ENCODE measurements at places on chromosomes 6 and 20. TPM values are rescaled to one million over a fixed set of nuclear protein-coding genes. Genes with fewer than 3 reads are reported as not detected.
A peak's percentile ranks its signal among the peaks of the same experiment; 100 is the strongest.

PRSS16 gene
- total RNA-seq = 16.9 TPM

AVP gene
- not detected for total RNA-seq

ADGB gene
- total RNA-seq = not detected

DNA sequence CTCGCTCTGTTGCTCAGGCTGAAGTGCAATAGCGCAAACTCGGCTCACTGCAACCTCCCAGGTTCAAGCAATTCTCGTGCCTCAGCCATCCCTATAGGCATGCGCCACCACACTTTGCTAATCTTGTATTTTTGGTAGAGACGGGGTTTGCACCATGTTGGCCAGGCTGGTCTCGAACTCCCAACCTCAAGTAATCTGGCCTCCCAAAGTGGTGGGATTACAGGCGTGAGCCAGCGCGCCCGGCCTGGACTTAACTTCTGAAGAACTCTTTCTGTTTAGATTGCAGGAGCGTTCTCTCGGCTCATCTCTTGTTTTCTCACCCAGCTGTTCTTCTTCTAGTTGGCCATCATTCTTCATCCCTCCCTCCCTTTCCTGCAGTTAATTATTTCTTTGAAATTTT lies 30.3 kb downstream of the GTF2H5 start:
- DNase-seq = peak; percentile 44

GRCh38 chr20:52569201-52569600 lies 377.6 kb upstream of the ZFP64 start:
- DNase-seq = no peak

DNA sequence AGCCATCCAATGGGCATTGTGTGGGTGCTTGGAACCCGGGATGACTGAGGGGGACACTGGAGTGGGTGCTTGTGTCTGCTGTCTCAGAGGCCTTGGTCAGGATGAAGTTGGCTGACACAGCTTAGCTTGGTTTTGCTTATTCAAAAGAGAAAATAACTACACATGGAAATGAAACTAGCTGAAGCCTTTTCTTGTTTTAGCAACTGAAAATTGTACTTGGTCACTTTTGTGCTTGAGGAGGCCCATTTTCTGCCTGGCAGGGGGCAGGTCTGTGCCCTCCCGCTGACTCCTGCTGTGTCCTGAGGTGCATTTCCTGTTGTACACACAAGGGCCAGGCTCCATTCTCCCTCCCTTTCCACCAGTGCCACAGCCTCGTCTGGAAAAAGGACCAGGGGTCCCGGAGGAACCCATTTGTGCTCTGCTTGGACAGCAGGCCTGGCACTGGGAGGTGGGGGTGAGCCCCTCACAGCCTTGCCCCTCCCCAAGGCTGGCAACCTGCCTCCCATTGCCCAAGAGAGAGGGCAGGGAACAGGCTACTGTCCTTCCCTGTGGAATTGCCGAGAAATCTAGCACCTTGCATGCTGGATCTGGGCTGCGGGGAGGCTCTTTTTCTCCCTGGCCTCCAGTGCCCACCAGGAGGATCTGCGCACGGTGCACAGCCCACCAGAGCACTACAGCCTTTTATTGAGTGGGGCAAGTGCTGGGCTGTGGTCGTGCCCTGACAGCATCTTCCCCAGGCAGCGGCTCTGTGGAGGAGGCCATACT lies 49.4 kb downstream of the PYGB start:
- no peak for DNase-seq

GRCh38 chr6:17907406-17908229 lies 79.8 kb downstream of the KIF13A start:
- DNase-seq = peak; percentile 75

DNA sequence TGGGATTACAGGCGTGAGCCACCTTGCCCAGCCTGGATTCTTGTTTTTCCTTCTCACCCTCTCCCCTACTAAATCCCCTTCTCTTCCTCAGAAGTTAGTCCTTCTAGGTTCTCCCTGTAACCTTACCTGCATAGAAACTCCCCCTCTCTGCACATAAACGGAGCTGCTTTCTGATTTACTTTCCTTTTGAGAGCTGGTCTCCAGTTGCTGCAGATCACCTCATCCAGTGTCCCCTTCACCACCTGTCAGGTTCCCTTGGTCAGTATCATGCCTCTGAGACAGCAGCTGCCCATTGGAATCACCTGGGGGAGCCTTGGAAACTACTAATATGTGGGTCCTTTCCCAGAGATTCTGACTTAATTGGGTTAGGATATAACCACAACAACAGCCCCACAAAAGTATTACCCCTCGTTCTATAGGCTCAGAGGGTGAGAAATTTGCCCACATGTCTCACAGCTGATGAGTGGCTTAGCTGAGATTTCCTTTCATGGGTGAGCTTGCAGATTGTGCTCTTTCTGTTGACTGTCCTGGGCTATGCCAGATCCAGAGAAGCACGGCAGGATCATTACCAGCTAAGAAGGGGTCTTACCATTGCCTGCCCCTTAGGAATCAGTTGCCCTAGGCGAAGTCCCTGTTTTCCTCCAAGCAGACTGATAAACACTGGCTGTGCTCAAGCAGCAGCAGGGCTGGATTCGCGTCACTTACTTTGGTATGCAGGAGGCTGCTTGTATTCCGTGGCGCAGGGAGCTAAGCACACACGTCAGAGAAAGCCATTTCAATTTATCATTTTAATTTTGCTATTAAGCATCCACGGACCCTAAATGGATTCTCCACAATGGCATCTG lies 51.3 kb downstream of the AKAP12 start:
- peak; percentile 71 for DNase-seq

- DNase-seq = peak; percentile 42
Observed at GRCh38 chr6:30684386-30685156, 1.9 kb downstream of the PPP1R18 start.

DNA sequence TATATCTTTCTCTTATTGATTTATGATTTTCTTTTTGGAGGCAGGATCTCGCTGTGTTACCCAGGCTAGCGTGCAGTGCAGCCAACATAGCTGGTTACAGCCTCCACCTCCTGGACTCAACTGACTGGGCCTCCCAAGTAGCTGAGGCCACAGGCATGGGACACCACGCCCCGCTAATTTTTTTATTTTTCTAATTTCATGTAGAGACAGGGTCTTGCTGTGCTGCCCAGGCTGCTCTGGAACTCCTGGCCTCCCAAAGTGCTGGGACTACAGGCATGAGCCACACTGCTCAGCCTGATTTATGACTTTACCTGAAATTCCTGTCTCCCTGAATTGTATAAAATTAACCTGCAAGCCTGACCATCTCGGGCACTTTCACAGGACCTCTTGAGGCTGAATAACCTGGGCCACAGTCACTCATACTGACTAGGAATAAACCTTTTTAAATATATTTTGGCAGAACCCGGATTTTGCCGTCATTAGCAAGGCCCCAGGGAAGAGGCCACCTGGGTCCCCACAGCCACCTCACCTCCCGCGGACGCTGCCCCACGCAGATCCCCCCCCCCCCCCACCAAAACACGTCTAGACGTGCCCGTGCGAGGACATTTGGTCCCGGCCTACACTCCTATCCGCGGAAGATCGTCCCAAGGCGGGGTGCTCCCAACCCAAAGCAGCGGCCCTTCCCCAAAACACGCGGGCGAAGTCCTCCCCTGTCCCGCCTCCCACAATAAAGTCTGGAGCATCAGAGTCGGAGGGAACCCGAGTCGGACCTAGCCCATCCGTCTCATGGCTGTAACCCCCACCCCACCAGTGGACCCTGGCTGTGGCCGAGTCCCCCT lies 902 bp downstream of the ZNF337 start:
- DNase-seq = no peak

DNA sequence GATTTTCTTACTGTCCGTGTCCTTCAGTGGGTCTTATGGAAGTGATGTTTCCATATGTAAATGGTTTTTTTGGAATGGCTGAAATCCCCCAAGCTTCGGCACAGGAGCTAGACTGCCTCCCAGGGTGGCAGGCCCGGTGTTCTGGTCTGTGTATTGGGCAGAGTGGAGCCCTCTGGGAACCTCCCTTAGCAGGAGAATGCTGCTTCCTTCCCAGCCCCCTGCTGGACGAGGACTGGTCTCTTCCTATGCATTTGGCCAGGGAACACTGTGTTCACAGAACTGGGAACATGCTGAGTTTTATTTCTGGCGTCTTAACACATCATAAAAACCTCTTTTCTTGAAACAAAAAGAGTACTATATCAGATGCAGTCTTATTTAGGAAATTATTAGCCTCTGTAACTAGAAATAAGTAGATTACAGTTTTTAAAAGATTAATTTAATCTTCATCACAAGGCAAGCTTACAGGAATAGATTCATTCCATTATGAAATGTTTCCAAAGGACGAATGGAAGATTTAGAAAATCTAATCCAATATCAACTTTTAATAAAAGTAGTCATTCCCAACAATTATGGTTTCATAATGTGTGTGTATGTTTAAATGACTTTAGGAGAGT lies 56.6 kb downstream of the SYTL3 start:
- DNase-seq = peak; percentile 67

- no peak for DNase-seq
Observed at GRCh38 chr20:15818651-15819071, 754.6 kb downstream of the KIF16B start.

GRCh38 chr6:128990915-128991314 lies 108.0 kb downstream of the LAMA2 start:
- DNase-seq = no peak

- DNase-seq = no peak
Observed at GRCh38 chr6:108118359-108118724, 43.8 kb upstream of the OSTM1 start.

DNA sequence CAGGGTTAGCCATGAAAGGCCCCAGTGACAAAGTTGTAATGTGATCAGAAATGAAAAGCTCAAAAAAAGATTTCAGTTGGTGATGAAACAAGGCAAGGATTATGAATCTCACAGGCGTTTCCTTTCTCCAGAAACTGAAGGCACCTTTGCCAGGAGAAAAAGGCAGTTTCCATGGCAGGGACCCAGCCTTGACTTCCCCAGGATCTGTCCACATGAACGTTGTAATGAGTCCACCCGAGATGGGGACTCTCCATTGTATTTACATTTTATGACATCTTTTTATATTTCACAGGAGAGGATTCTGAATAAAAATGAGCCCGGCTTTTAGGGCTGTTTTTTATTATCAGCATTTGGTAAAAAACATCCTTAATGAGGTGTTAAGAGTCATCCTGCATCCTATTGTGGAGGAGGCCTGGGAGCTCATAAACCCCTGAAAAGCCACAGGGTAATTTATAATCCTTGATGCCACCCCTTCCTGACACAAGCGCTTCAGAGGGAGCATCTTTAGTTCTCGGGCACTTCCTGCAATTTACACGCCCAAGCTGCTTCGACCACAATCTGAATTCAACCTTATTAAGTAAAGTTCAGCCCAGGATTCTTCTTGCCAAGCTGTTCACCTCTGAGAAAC lies 74.1 kb upstream of the SALL4 start:
- DNase-seq = no peak

- no peak for DNase-seq
Observed at GRCh38 chr6:132464538-132465256, 48.2 kb downstream of the STX7 start.

DNA sequence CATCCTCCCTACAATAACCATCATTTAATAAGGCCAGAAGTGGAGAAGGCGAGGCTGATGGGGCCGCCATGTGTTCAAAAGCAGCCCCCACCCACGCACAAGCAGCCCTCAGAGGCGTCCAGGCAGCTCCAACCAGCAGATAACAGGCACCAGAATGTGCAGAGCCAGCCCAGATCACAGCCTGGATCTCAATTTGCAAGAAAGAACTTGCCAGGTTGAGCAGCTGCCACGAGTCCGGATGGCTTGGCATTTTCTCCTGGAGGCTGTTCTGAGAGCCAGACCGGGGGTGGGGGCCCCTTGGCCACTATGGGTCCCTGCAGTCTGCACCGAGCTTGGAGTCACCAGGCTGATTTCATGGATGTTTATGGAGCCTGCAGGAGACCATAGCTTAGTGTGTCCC lies 338.1 kb downstream of the PREX1 start:
- DNase-seq = no peak

GRCh38 chr6:143733510-143733909 lies 55.7 kb downstream of the PHACTR2 start:
- DNase-seq = no peak
